Posterior vena cava (tissue), 2 donors: ENCODE measurements at places on chromosomes 3 and 15. TPM values are rescaled to one million over a fixed set of nuclear protein-coding genes. Genes with fewer than 3 reads are reported as not detected.

The SNURF gene
- 12.0 TPM for total RNA-seq

The TFRC gene
- 73.4 TPM for total RNA-seq

The MAGEL2 gene
- 0.05 TPM for total RNA-seq

The KLHL25 gene
- 10.3 TPM for total RNA-seq
